ENCODE measurements at places on chromosomes 5 and 9. TPM values are rescaled to one million over a fixed set of nuclear protein-coding genes. Genes with fewer than 3 reads are reported as not detected.

TXNDC8 gene
- total RNA-seq, result not detected

BASP1 gene
- 337 TPM for total RNA-seq

MCC gene
- 10.3 TPM for total RNA-seq

C5orf58 gene
- not detected for total RNA-seq

GCNT4 gene
- 0.74 TPM for total RNA-seq

DDX31 gene
- total RNA-seq, result 5.9 TPM

CLPTM1L gene
- total RNA-seq, result 79.2 TPM

LCN9 gene
- not detected for total RNA-seq

SLC34A1 gene
- not detected for total RNA-seq

CACNA1B gene
- 30.2 TPM for total RNA-seq

OTP gene
- total RNA-seq, result not detected

CCDC192 gene
- 0.25 TPM for total RNA-seq

OR1Q1 gene
- total RNA-seq, result not detected

PCDHGA1 gene
- 3.2 TPM for total RNA-seq

SLC25A25 gene
- total RNA-seq, result 26.6 TPM

ACSL6 gene
- total RNA-seq, result 30.0 TPM

SLC23A1 gene
- total RNA-seq, result not detected

OTULINL gene
- 15.5 TPM for total RNA-seq

MCTP1 gene
- 54.1 TPM for total RNA-seq

STPG3 gene
- total RNA-seq, result not detected

ARSI gene
- total RNA-seq, result 0.25 TPM

TMEM174 gene
- not detected for total RNA-seq

EQTN gene
- total RNA-seq, result 1.2 TPM

SLC22A4 gene
- 1.5 TPM for total RNA-seq

NPR3 gene
- total RNA-seq, result 15.2 TPM

Data from temporal lobe (tissue), 4 donors.